ENCODE measurements at places on chromosomes 16 and 17. TPM values are rescaled to one million over a fixed set of nuclear protein-coding genes. Genes with fewer than 3 reads are reported as not detected.

CTRL gene
- total RNA-seq: 0.18 TPM

AURKB gene
- 7.0 TPM for total RNA-seq

ATP2A1 gene
- total RNA-seq: under 0.01 TPM

P2RX5 gene
- 0.18 TPM for total RNA-seq

CETP gene
- not detected for total RNA-seq

GUCY2D gene
- not detected for total RNA-seq

SLC25A39 gene
- total RNA-seq: 90.6 TPM

TP53TG3F gene
- not detected for total RNA-seq

PYY gene
- total RNA-seq: not detected

HASPIN gene
- total RNA-seq: 1.3 TPM
